ENCODE measurements at places on chromosomes 3 and 15. TPM values are rescaled to one million over a fixed set of nuclear protein-coding genes. Genes with fewer than 3 reads are reported as not detected.

DNA sequence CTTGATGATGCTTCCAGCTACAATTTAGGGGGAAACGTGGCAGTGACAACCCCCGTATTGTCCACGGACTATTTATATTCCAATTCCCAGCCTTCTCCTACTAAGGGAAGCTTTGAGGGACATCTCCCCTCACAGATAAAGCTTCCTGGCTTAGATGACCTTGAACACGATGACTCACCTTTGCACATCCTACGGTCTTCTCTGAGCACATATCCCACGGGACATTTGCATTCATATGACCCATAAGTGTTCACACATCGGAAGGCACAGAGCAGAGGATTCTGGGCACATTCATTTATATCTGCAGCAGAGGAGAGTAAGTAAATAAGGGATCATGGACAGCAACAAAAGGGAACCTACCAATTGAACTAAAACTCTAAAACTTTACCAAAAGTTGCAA lies 101.5 kb downstream of the DUT start:
- DNase-seq: no peak

DNA sequence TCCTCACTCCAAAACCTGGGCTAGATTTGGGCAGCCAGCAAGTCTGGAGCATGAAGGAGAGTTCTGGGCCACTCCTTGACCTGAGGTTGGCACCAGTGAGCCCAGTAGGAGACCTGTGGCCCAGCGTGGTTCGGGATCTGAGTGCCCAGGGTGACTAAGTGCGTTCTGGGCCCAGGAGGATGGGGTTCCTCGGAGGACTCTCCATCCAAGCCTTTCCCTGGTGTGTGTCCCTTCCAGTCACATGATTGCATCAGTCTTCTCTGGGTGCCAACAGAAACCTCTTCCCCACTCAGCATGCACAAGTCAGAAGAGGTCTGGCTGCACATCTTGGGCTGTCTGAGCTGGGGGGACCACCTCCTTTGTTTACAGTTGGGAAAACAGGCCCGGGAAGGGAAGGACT lies 14.9 kb downstream of the TMEM43 start:
- no peak for DNase-seq

DNA sequence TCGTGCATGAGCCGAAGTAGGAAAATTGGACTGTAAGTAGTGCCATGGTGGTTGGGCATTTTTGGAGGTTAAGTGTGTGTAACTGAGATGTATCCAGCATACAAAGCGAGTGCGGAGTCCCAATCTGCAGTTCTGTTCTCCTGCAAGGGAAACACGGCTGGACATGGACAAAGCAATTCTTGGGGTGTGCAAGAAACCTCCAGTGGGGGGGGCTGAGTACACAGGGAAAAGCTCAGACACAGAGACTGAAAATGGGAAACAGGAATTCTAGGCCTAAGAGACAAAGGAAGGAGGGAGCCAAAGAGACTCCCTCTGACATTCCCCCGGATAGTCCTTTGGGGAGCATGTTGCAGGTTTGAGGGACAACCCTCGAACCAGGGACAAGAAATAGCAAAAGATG lies 83.2 kb upstream of the PLSCR4 start:
- DNase-seq: no peak

- DNase-seq: no peak
Measured at GRCh38 chr3:119810018-119810435, 28.1 kb downstream of the NR1I2 start.

DNA sequence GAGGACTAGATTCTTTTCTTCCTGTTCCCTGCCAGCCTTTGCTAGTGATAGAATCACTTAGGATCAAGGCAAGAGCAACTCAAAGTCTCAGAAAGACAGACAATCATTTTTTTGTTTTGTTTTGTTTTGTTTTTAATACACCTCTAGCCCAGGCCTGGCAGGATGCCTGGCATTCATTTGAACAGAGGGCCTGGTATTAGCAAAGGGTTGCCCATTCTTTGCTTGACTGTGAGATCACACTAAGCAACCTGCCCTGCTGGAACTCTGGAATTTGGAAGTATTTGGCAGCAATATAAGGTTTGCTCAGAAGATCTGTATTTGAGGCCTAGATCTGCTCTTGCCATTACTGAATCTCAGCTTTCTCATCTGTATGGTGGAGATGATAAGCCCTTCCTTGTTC lies 21.8 kb upstream of the ATP13A5 start:
- no peak for DNase-seq

Gene MKRN2OS
- not detected for polyA plus RNA-seq

- DNase-seq: no peak
Measured at GRCh38 chr3:73786321-73786807, 161.6 kb upstream of the PDZRN3 start.

- no peak for DNase-seq
Measured at GRCh38 chr15:68209735-68210408, 4.7 kb upstream of the CALML4 start.

DNA sequence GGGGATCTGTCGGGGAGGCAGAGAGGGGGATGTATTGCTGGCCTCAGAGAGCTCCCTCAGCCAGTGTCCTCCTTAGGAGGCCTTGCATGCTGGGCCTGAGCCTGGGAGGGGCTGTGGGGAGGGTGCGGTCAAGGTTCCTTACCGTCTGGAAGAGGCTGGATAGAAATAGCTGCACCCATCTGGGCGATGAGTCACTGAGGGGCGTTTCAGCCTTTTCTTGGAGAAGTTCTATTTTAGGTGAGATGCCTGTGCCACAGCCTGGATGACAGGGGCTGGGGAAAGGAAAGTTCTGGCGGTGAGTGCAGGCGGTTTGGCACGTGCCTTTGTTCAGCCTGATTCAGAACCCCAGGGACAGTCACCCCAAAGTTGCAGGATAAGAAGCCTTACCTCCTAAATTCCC lies 35.7 kb upstream of the APEH start:
- DNase-seq: peak; percentile 57
